ENCODE measurements at places on chromosomes 11 and 22. TPM values are rescaled to one million over a fixed set of nuclear protein-coding genes. Genes with fewer than 3 reads are reported as not detected.

HTR3B gene
- total RNA-seq: not detected

MPPED1 gene
- not detected for total RNA-seq

MOGAT2 gene
- not detected for total RNA-seq

CABP7 gene
- total RNA-seq: not detected

ACCSL gene
- not detected for total RNA-seq

SLC16A8 gene
- total RNA-seq: 0.85 TPM

NXPE2 gene
- total RNA-seq: not detected

GLB1L2 gene
- 0.28 TPM for total RNA-seq

SHANK2 gene
- 5.0 TPM for total RNA-seq

IFITM1 gene
- 10.7 TPM for total RNA-seq

CCDC89 gene
- total RNA-seq: 3.7 TPM

TYMP gene
- 7.1 TPM for total RNA-seq

WT1 gene
- 0.28 TPM for total RNA-seq

DEFB131B gene
- total RNA-seq: not detected

PTPRCAP gene
- total RNA-seq: 0.19 TPM

CCDC73 gene
- total RNA-seq: not detected

All from regular cardiac myocyte (primary cell).